LHCN-M2 (cell line): ENCODE measurements at places on chromosomes 2 and 18.

GRCh38 chr18:69725855-69726508 lies 221.7 kb downstream of the CD226 start:
- DNase-seq: no peak

DNA sequence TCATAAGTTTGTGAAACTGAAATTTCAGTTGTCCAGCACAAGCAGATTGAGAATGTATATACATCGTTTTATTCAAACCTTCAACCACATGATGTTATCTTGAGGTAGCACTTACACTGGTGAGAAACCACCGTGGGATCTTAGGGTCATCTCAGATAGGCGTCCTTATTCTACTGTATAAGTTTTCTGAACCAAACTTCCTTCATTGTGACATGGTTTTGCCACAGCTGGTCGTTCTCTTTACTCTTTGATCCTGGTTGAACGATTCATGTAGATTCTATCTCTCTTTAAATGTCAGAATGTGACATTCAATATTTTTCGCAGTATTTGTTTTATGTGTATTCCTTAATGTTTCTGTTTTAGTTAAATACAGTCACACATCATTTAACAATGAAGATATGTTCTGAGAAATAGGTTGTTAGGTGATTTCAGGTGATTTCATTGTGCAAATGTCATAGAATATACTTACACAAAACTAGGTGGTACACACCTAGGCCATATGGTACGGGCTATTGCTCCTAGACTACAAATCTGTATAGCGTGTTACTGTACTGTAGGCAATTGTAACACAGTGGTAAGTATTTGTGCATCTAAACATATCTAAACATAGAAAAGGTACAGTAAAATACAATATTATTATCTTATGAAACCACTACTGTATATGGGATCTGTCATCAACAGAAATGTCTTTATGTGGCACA lies 17.9 kb upstream of the ARHGAP25 start:
- DNase-seq: no peak

GRCh38 chr18:63105636-63106316 lies 213.8 kb downstream of the BCL2 start:
- DNase-seq: no peak

DNA sequence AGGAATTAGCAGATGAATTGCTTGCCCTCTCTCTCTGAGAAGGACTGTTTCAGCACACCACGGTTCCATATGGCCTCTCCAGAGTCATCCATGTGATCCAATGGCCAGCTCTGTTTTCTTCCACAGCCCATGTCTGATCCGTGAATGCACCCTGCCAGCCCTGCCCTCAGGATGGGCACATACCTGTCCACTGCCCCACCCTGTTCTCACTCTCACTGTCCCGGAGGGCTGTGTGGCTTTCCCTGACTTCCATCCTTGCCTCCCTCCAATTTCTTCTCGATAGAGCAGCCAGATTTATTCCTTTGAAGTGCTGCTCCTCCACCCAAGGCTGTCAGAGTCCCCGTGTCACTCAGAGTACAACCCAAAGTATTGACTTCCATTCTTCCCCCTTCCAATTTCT lies 343.1 kb downstream of the TGIF1 start:
- no peak for DNase-seq

GRCh38 chr2:118954297-118955060 lies 12.5 kb downstream of the MARCO start:
- DNase-seq: no peak

GRCh38 chr18:44548291-44549221 lies 132.1 kb upstream of the SETBP1 start:
- peak; percentile 96 for DNase-seq

- DNase-seq: no peak
Observed at GRCh38 chr2:119680457-119681202, 1.6 kb downstream of the TMEM177 start.

DNA sequence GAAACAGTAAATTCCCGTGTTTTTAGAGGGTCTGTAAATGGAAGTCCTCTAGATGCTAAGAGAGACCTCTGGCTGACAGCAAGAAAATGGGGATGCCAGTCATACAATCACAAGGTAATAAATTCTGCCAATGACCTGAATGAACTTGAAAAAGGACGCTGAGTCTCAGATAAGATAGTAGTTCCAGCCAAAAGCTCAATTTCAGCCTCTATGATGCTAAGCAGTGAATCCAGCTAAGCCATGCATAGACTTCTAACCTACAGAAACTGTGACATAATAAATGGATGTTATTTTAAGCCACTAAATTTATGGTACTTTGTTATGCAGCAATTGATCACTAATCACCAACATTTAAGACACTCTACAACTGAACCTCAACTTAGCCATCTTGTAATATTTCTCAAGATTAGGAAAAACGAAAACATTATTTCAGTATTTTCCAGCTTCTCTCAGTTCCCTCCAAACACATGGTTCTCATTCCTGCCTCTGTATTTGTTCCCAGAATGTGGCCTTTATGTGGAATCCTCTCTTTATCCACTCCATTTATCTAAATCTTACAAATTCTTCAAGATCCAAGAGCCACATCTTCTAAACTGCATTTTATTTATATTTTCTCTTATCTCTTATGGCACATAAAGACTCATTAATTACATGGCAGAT lies 331.1 kb downstream of the GULP1 start:
- no peak for DNase-seq

- DNase-seq: peak; percentile 93
Observed at GRCh38 chr2:160253440-160254188, 53.5 kb upstream of the ITGB6 start.

- DNase-seq: peak; percentile 45
Observed at GRCh38 chr2:187586011-187586641, 31.9 kb upstream of the TFPI start.

- DNase-seq: no peak
Observed at GRCh38 chr2:48532174-48532573, 2.2 kb downstream of the STON1 start.

GRCh38 chr2:240248721-240249422 lies 108.4 kb upstream of the OTOS start:
- no peak for DNase-seq

DNA sequence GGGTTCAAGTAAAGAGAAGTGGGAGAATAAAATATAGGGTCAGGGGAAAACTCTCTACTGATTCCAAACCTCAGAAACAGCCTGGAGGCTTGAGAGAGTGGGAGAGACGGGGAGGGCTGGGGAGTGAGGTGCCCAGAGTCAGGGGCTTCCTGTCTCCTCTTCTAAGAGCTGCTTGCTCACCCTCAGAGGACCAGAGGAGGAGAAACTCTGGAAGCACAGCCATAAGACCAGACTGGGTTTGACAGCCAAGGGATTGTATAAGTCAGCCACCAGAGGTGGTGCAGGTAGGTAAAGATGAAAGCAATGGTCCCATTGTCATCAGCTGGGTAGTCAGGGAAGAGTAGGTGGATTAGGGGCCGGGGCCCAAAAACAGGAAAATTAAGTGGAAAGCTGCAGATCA lies 259.4 kb downstream of the TNS1 start:
- DNase-seq: no peak

DNA sequence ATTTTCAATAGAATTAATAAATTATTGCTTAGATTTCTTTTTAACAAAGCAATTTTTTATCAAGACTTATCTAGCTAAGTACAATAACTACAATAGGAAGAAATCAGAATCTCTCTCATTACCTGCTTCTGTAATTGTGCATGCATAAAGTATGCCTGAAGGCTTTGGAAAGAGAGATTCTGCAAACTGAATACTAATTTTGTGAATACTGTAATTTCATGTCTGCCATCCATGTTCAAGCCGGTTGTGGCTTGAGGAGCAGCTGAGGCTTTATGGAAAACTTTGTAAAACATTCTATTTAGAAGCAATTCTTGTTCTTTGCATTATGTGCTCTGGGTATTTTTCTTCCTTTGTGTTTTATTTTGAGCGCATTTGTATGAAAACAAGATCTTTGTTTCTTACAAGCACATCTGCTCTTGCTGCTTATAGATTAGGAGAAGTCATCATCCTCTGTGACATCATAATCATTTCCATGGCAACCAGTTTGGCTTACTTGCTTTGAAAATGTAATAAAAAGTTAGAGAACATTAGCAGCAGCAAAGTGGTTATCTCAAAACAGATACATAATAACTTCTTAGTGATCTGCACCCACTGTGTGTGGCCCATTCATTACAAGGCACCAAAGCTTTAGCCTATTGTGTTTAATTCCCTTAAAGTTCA lies 16.0 kb upstream of the IKZF2 start:
- no peak for DNase-seq

GRCh38 chr18:53850902-53851301 lies 373.6 kb downstream of the MBD2 start:
- DNase-seq: no peak

DNA sequence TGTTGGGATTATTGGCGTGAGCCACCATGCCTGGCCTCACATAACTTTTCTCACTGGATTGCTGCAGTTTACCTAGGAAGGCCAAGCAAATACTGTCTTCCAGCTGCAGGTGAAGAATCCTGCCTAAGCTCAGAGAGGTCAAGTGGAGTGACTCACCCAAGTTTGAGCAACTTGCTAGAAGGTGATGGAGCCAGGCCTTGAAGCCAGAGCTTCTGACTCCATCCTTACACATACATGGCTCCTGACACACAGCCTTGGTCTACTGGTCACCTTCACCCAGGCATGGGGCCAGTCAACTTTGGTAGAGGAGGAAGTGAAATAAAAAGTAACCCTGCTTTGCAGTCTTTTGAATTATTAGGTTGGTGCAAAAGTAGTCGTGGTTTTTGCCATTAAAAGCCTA lies 93.5 kb downstream of the VWA3B start:
- DNase-seq: no peak

- no peak for DNase-seq
Observed at GRCh38 chr18:32219431-32220018, 29.7 kb downstream of the MEP1B start.

GRCh38 chr2:40230186-40230585 lies 221.7 kb downstream of the SLC8A1 start:
- no peak for DNase-seq

DNA sequence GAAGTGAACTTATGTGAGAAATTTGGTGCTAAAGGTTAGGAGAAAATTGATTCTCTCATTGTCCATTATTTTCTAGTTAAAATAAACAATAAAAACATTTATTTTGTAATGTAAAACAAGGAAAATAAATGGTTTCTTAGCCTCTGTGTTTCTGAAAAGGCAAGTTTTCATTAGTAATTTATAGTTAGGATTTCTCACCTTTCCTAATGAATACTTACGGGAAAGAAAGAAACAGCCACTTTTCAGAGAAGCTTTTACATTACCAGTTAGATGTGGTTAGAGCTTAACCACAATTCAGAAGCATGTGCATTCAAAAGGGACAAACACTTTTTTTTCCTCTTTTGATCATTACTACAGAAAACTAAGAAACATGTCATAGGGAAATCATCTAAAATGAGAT lies 18.8 kb downstream of the NEMP2 start:
- DNase-seq: no peak

GRCh38 chr18:32010124-32010721 lies 8.4 kb upstream of the RNF125 start:
- no peak for DNase-seq

- DNase-seq: no peak
Observed at GRCh38 chr18:3471141-3471648, 21.2 kb downstream of the TGIF1 start.

DNA sequence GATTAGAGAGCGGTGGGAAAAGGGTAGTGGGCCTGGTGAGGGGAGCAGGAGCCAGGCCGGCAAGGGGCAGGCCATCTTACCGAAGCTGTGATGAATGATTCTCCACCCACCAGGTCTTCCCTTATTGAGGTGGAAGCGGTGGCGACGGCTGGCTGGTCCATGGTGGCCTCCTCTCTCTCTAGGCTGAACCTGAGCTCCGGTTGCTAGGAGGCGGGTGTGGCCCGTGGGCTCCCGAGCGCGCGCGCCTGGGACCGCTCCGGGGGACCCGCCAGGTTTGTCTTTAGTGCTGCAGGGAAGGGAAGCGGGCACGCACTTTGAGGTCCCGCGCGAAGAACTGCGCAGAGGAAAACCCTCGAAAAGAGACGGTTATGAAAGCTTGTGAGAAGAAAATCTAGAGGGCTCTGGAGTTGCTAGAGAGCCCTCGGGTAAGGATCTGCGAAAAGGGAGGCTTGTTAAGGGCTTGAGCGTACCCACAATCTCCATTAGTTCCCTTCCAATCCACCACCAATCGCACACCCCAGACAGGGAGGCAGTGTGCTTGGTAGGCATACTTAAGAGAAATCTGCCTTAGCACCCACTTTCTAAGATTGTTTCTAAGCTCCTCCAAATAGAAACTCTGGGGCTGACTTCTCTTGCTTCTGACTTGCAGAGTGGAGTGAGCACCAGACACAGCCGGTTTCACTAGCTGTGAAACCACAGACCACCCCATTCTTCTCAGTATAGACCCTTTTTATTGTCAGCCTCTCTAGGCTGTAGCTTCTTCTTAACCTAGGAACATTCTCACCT lies at the start of gene STPG4:
Gene STPG4, minus strand, starts transcription at position 218 of the 786 bp plus-strand sequence. Its CDS starts 57 bp downstream, at position 161.
- no peak for DNase-seq

- no peak for DNase-seq
Observed at GRCh38 chr2:22406625-22407024, 978.4 kb upstream of the KLHL29 start.

DNA sequence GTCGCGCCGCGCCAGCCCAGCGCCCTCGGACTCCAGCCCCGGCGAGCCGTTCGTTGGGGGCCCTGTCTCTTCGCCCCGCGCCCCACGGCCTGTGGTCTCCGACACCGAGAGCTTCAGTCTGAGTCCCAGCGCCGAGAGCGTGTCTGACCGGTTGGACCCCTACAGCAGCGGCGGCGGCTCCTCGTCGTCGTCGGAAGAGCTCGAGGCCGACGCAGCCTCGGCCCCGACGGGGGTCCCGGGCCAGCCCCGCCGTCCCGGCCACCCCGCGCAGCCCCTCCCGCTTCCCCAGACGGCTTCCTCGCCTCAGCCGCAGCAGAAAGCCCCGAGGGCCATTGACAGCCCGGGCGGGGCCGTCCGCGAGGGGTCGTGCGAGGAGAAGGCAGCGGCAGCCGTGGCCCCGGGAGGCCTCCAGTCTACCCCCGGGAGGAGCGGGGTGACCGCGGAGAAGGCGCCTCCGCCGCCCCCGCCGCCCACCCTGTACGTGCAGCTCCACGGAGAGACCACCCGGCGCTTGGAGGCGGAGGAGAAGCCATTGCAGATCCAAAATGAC lies 1.4 kb downstream of the PHLPP1 start:
- DNase-seq: peak; percentile 31

DNA sequence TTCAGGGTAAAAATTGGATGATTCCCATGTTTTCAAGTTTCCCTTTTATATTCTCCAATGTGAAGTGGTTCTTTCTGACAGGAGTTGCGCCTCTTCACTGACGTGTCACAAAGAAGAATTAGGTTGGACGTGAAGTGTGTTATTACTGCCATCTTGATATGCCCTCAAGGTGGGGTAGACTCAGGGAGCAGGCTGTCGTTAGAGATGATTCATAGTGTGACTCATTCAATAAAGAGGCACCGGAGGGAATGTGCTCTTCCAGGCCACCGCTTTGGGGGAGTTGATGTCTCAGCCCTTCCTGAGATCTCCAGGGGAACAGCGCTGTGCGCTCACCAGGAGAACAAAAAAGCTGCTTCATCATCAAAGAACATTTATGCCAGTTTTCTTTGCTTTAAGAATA lies 3.6 kb upstream of the DGKD start:
- DNase-seq: peak; percentile 89
